Naive thymus-derived CD8-positive, alpha-beta T cell (primary cell): ENCODE measurements at places on chromosomes 5 and 9. TPM values are rescaled to one million over a fixed set of nuclear protein-coding genes. Genes with fewer than 3 reads are reported as not detected.

PCDHA13 gene
- total RNA-seq: not detected

IL13 gene
- 0.31 TPM for total RNA-seq

CACFD1 gene
- total RNA-seq: 4.4 TPM

USP20 gene
- total RNA-seq: 117 TPM

FGF1 gene
- not detected for total RNA-seq

- no peak for DNase-seq
Measured at GRCh38 chr5:147648597-147648996, 133.9 kb downstream of the JAKMIP2 start.

DNA sequence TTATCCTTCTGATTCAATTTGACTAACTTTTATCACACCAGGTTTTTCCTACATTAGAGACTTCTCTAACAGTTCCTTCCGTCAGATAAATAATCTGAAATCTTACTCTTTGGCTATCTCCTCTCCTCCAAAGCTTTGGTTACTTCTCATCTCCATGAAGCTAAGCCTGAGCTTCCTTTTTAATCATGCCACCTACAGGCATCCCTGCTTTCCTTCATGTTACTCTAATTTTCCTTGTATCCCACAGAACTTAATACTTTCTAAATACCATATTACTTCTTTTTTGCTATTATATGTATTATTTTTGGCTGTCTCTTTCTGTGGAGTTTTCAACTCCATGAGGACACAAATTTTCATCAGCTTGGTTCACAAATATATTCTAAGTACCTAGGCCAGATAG is 49.7 kb downstream of the C9 start:
- DNase-seq: no peak

GRCh38 chr9:124041817-124042116 is 30.2 kb downstream of the LHX2 start:
- no peak for DNase-seq

DNA sequence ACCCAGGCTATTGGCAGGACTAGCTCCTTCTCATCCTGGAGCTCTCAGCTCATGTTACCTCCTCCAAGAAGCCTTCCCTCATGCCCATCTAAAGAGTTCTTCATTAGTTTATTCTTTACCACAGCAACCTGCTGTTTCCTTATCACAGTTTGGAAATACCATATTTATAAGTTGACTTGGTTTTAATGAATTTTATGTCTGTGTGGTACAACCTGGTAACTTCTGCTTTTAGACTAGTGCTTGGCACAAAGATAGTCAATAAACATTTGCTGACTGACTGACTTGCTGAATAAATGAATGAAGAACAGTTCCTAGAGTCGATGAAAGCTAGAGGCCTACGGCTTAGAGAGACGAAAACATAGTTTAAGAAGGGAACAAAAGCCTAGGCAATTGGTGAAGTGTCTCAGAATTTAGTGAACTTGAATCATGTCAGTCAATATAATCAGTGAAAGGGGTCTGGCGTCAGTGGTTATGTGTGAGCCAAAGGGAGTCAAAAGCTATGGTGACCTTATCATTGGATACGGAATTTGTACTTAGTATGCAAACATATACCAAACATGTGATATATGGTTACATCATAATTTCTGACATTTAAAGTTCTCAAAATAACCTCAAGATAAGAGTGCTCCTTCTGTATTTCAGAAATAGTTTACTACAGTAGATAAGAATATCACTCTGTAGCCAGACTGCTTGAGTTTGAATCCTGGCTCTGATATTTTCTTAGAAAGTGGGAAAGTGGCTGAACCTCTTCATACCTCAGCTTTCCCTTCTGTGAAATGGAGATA is 239.5 kb downstream of the MCTP1 start:
- no peak for DNase-seq

DNA sequence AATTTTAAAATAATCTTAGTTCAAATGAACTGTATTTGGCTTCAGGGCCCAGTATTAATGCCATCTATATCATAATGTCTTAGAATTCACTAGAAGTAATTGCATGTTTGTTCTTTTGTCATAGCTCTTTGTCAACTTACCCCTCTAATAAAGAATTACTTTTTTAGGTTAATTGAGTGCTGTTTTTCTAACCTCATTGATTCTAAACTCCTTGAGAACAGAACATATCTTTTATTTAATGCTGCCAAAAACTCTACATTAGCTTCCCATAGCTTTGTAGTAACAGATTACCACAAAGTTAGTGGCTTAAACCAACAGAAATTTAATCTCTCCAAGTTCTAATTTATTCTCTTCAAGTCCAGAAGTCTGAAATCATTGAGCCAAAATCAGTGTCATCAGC is 242.4 kb downstream of the LURAP1L start:
- DNase-seq: no peak

DNA sequence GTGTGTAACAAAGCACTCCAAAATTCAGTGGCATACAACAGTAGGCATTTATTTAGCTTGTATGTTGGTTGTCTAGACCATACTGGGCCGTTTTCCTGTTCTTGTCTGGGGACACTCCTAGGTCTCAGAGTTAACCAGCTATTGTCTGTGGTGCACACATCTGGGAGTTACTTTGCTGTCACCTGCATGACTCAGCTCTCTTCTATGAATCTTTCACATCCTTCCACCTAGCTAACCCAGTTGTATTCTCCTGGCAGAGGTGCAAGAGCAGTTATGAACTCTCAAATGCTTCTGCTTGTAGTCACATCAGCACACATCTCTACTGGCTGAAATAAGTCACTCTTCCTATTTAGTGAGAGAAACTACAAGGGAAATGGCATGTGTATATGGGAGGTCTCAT is 138.1 kb downstream of the BAAT start:
- DNase-seq: no peak

GRCh38 chr5:2919310-2920018 is 168.0 kb upstream of the IRX2 start:
- no peak for DNase-seq

DNA sequence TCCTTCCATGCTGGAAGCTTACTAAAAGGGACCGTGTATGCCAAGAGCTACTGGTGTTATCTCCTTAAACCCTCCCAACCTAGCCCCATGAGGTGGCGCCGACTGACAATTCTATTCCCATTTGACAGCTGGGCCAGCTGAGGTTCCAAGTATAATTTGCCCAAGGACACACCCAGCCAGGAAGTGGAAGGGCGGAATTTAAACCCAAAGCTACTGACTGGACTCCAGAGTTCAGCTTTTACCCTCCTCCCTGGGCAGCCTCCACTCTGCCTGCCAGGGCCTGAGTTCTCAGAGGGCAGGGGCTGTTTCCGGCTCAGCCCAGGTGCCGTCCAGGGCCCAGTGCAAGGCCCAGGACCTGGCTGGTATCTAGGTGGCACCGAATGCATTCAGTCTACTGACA is 71.8 kb downstream of the C9orf50 start:
- DNase-seq: no peak

DNA sequence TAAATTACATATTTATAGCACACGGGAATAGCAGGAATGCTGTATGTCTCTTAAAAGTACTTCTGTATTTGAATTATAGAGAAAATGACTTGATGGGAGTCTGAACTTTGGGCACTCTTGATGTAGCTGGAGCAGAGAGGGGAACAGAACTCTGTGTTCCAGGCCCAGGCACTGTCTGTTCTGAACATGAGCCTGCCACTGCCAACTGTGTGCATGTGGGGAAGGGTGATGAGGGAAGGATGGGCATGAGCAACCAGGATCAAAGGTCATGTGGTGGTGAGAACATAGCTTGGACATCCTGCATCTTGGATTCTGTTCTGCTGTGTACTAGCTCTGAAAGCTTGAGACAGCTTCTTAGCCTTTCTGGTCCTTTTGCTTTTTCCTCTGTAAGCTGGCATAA is 16.4 kb upstream of the ZBED3 start:
- DNase-seq: no peak

DNA sequence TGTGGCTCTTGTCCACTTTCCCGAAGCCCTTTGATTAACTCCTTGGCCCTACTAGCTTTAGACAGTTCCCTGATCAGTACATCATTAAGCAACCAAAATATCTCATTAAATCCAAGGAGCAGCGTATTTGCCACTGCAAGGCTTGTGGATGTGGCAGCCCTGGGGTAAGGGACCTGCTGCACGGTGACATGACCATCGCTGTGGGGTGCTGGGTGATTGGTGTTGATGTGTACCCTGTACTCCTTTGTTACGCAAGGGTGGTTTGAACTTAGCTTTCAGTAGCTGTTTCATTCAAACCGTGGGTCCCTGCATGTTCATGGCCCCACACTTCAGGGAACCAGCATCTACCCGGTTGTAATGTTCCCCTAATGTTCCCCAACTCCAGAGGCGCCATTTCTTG is 41.0 kb downstream of the OTULIN start:
- no peak for DNase-seq

- DNase-seq: no peak
Measured at GRCh38 chr9:72577212-72577753, 55.9 kb downstream of the TMC1 start.

DNA sequence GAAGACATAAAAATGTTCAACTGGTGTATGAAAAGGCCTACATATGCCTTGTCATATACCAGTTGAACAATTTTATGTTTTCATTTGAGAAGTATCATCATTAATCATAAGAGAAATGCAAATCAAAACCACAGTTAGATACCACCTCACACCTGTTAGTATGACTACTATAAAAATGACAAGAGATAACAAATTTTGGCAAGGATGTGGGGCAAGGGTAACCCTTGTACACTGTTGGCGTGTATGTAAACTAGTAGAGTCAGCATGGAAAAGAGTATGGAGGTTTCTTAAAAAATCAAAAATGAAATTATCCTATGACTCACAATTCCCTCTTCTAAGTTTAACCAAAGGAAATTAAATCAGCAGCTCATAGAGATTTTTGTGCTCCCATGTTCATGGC is 250.4 kb upstream of the ST8SIA4 start:
- DNase-seq: no peak
